ENCODE measurements at places on chromosomes 1 and 21. TPM values are rescaled to one million over a fixed set of nuclear protein-coding genes. Genes with fewer than 3 reads are reported as not detected.
A peak's percentile ranks its signal among the peaks of the same experiment; 100 is the strongest.

The IL20 gene
- polyA plus RNA-seq: not detected

The KRTAP12-3 gene
- not detected for polyA plus RNA-seq

- no peaks in the 10 kb centered on the region for H3K4me1 ChIP-seq
- H3K4me3 ChIP-seq: no peak overlapping the region
- DNase-seq: no peak
- H3K36me3 ChIP-seq: no peaks in the 10 kb centered on the region
- H3K27me3 ChIP-seq: peaks cover 2% of the 10 kb centered on the region
Observed at GRCh38 chr21:32844653-32845436, 73.3 kb upstream of the PAXBP1 start.

- H3K27ac ChIP-seq: peak overlapping the region; percentile 84
- no peaks in the 10 kb centered on the region for H3K36me3 ChIP-seq
- H3K4me3 ChIP-seq: peak overlapping the region; percentile 57
- peaks cover 16% of the 10 kb centered on the region for H3K27me3 ChIP-seq
Observed at GRCh38 chr21:44017601-44018000, 5.5 kb downstream of the TRAPPC10 start.

DNA sequence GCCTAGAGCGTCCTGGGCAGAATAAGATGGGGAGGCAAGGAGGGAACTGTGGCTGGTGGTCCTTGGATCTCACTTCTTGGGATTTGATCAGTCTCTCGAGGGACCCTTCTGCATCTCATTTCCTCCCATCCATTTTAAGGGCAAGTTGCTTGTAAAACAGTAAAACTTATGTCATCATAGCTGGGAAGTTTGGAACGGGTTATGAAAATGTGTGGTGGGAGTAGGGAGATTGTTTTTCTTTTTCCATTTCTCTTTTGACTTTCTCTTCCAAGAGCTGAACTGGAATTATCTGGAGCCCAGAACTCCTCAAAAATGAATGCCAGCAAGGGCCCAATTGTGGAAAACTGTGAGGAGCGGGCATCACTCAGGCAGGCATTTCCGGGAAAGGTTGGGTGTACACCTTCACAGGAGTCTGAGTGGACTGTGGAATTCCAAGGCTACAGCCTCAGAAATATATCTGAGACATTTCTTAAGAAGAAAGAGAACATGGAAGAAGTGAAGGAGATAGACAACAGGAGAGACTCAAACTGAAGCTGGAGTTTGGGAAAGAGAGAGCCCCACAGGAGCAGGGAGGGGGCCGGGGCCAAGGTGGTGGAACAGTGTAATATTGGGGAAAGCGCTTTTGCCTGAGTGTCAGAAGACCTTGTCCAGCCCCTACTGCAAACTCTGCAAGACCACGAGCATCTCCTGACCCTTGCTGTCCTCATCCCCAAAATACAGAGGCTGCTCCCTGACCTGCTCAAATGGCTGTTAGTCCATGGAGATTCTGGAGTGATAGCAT lies 185.1 kb downstream of the FOXD2 start:
- no peaks in the 10 kb centered on the region for H3K4me1 ChIP-seq
- DNase-seq: no peak
- no peak overlapping the region for H3K4me3 ChIP-seq
- H3K27me3 ChIP-seq: peaks cover 4% of the 10 kb centered on the region
- no peak overlapping the region for H3K27ac ChIP-seq
- H3K36me3 ChIP-seq: no peaks in the 10 kb centered on the region
